ENCODE measurements at places on chromosomes 4 and X.
A peak's percentile ranks its signal among the peaks of the same experiment; 100 is the strongest.

GRCh38 chrX:32480019-32480418 is 731.3 kb downstream of the DMD start:
- DNase-seq: no peak

DNA sequence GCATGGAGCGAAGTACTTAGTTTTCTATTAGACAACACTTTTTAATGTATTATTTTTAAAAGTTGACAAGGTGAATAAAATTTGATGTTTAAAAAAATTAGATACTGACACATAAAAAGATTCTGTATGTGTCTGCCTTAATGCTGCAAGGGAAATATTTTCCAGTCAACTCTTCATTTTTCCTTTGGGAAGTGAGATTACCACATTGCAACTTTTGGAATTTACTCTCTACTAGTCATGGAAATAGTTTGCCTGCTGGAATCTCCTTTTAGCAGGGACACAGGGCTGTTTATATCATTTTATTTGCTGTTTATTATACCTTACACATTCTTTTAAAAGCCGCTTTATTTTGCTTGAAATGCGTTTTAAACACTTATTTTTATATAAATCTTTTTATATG is 135.1 kb downstream of the MID1 start:
- no peak for DNase-seq

GRCh38 chr4:98518559-98519267 is 139.7 kb downstream of the TSPAN5 start:
- DNase-seq: peak; percentile 97

DNA sequence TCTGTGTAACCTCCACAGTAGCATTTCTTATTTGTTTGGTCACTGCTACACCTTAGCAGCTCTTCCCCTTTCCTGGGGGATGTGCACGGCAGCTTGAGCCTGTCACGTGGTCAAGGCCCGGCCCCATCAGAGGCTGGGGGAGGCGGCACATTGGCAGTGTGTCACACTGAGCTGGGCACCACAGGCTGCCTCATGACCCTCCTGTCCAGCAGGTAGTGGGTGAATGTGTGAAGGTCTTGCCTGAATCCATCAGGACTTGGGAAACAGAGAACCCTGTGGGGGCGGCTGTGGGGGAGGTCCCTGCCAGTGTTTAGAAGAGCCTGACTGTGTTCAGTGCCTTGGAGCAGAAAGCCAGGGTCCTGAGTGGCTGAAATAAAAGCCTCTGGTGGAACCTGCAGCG is 33.2 kb downstream of the WFS1 start:
- no peak for DNase-seq

DNA sequence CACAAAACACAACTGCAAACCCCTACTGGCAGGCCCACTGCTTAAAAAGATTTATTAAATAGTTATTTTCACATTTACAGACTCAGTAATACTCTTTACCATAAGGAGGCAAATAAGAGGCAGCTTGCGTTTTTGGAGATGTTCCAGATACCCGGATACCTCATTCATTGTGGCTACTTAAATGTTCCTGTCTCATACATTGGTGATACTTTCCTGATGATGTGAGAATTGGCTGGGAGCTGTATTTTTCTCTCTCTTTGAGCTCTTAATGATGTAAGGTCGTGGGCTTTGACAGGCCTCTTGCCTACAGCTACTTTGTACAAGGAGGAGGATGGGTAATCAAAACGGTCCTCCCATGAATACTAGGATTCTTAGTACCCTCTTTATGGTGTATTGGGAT is 101.5 kb downstream of the AKAP4 start:
- no peak for DNase-seq

DNA sequence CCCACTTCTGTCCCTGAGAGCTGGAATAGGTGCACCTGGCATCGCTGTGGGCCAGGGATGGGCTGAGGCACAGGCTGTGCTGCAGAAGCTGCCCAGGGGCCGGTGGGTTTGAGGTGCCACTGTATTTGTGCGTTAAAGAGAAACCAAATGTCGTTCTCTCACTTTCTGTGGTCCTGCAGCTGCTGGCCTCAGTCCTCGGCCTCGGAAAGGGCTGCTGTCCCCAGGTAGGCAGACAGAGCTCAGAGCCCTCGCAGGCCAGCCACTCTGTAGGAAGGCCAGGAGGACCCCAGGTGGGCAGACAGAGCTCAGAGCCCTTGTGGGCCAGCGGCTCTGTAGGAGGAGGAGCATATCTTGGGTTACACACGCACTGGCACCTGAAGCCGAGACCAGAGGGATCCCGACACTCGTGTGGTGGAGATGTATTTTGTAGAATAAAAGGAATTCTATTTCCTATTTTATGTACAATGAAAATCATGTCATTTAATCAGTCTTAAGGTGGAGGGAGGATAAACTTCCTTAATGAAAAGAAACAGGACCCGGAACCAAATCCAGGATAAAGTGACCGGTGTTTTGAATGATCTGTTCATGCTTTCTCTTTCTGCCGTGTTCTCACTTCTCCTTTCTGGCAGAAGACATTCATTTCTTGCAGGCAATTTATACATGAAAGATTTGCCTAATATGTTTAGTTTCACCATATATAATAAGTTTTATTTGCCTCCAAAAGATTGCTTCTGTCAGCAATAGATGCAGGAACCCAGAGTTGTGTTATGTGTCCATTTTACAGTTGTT is 54.4 kb upstream of the HGFAC start:
- DNase-seq: no peak

DNA sequence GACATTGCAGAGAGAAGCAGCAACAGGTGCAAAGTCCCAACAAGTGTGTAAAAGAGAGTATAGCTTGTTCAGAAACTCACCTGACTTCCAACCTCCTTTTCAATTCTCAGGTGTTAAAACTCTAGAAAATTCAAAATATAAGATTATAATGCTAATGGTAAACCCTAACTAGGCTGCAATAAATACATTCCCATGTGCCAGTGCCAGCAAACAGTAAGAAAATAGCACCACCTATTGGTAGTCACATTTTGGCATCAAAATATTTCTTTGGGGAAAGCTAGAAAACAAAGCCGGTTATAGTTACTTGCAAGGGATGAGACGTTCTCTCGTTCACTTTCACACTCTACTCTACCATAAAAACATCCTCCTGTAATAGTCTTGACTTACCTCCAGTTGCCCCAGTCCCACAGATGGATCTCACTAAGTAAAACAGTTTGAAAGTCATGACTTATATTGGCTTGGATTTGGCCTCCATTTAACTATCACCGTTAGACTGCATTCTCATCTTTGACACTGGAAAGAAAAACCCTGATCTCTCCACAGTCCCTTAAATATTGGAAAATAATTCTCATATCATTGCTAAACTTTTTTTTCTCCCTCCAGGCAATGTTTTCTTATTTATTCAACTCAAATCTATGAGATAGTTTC is 9.6 kb downstream of the BMP3 start:
- DNase-seq: peak; percentile 23

GRCh38 chr4:153541456-153542096 is 75.4 kb downstream of the TMEM131L start:
- no peak for DNase-seq

DNA sequence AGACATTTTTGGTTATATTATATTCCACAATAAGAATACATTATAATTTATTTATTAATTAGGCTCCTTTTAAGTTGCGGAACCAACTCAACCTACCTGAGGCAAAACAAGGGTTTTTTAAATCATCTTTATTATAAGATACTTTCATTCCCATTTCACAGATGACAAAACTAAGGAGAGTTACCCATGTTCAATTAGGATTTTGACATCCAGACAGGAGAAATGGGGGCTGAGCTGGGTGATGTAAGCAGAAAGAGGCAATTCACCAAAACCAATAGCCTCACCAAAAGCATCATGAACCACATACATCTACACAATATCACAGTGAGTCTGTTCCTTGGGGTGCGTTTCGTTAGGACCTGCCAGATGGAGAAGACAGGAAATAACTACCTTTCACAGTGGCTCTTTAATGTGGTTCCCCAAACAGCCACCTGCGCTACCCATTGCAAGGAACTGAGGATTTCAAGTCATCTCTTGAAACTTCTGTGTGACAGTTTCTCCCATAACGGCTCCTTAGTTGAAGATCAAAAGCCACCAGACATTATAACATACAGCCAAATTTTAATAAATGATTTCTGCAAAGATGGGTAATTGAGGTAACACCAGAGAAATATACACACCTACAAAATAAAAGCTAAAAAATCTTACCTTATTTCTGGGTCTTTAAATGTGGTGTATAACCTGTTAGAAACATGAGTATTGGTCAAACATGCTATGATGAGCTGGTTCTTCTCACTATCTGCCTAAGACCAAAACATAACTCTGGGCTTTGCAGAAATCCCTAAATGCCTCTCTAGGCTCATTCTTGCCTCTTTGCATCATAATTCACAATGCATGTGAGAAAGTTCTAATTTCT is 190.6 kb upstream of the LEF1 start:
- no peak for DNase-seq

DNA sequence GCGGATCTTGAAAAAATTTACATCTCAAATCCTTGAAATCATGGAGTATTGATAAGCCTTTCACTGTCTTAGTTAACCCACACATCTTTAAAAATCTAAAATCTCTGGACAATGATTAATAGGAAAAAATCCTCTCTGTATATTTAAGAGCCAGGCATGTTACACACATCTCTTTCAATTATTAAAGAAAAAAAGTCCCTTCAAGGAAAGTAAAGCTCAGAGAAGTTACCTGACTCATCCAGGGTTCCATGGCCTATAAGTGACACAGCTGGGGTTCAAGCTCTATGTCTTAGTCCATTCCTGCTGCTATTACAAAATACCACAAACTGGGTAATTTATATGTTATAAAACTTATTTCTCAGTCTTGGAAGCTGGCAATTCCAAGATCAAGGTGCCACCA is 14.2 kb upstream of the FGF16 start:
- no peak for DNase-seq

- DNase-seq: no peak
These were observed 94.7 kb upstream of the DIPK2B start for GRCh38 chrX:45295259-45295986.

DNA sequence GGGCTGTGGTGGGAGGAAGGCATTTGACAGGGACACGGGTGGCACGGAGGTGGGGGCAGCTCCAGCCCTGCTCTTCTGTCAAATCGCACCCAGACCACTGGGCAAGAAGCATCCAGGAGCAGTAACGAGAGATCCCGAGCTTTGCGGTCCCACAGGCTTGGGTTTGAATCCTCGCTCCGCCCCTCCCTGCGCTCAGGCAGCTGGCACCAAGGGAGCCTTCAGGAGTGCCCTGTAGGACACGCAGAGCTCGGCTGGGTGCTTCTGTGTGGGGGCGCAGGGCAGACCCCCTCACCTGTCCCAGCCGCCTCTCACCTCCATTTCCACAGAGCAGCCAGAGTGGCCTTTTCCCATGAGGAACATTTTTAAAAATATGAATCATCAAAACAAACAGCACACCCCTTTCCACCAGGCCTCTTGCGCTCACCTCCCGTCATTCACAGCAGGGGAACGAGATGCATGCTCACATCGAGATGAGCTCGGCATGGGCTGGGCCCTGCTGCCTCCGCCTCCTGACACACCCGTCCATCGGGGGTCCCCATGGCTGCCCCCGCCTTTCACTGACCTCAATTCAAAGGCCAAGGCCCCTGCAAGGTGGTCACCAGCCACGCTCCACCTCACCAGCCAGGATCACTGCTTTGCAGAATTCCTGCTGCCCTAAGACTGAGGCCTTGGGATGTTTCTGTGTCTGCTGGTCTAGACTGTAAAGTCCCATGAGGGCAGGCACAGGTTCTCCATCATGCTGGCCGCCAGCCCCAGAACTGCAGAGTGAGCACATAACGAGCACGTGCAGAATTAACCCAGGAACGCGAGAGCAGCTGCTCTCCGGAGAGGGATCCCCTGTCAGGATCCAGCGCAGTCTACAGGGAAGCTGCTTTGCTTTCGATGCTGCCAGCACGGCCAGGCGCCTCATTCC is 52.7 kb downstream of the ACOX3 start:
- DNase-seq: no peak

Measured in NCI-H526 (cell line).